ENCODE measurements at places on chromosomes 7 and 10.

DNA sequence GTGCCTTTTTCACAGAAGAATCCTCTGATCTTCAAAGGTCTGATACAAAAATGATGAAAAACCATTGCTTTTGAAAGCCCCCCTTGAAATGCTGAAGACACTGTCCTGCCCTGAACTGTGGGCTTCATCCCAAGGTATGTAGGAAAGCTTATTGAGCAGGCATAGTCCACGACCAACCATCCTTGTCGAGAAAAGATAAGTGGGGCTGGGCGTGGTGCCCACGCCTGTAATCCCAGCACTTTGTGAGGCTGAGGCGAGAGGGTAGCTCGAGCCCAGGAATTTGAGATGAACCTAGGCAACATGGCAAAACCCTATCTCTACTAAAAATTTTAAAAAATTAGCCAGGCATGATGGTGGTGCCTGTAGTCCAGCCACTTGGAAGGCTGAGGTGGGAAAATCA is 25.6 kb downstream of the TACR2 start:
- no peak for DNase-seq

DNA sequence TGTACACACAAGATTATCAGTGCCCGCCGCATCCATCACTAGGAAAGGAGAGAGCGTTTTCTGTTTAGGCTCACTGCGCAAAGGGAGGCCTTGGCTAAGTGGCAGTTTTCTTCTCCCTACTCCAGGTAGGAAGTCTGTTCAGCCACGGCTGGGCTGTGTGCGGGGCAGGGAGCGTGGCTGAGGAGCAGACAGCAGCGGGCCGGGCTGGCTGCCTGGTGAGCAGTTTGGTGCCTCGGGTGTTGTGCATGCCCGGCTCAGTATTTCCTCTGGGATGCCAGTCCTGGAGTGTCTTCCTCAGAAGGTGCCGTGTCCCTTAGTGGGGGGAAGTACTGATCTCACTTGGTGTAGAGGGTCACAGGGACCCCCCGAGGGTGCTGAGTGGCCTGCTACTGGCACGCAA is 114.4 kb downstream of the NT5C2 start:
- DNase-seq = no peak

- DNase-seq = no peak
Measured at GRCh38 chr10:25405871-25406270, 231.1 kb downstream of the GPR158 start.

- no peak for DNase-seq
Measured at GRCh38 chr10:121409466-121410104, 188.7 kb downstream of the FGFR2 start.

DNA sequence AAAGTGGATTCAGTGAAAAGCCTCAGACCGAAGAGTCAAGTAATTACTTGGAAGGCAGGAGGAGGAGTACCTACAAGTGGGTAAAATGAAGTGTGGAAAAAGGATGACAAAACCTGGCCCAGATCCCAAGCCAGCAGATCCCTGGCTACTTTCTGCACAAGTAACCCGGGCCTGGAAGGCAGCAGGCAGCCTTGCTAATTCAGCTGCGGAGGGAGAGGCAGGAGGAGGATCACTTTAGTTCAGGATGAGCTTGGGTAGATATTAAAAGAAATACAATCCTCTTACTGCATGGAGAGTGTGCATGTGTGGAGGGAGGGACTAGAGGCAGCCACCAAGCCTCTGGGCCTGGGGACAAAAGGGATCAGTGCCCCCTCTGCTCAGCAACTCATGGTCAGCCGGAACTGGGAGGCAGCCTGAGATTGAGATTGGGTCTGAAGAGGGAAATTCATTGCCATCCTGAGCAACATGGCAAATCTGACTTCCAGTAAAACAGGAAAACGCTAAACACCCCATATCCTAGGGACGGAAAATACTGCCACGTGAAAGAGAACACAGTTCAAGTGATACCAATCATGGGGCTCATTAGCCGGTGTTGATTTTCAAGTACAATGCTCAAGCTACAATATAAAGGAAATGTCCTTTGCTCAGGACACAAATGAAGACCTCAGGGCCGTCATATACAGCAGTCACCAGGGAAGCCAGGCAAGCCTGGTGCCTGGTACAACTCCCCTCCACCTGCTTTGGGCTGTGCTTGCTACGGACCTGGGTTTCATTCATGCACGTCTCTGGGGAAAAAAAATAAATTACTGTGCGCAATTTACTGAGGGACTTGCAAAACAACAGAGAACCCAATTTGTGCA is 1.3 kb downstream of the AMPH start:
- no peak for DNase-seq

- DNase-seq = no peak
Measured at GRCh38 chr7:117338020-117338419, 15.2 kb upstream of the WNT2 start.

DNA sequence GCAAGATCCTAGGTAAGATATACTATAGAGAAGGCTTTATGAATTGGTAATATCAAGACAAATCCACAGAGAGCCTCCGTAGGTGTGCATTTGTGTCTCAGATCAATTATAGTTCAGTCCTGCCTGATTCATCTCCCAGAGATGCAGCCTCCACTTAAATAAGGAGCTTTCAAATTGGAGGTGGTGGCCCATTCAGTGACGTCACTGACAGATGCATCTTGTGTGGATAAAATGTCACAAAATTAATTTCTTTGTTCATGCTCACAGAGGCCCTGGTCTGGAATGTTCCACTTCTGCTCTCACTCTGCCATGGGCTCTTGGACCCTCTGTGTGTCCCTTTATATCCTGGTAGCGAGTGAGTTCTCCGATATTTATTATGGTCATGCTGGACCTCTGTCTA is 157.1 kb upstream of the PRSS58 start:
- DNase-seq = no peak
